Erythroblast (primary cell): ENCODE measurements at places on chromosomes 5 and 9.

DNA sequence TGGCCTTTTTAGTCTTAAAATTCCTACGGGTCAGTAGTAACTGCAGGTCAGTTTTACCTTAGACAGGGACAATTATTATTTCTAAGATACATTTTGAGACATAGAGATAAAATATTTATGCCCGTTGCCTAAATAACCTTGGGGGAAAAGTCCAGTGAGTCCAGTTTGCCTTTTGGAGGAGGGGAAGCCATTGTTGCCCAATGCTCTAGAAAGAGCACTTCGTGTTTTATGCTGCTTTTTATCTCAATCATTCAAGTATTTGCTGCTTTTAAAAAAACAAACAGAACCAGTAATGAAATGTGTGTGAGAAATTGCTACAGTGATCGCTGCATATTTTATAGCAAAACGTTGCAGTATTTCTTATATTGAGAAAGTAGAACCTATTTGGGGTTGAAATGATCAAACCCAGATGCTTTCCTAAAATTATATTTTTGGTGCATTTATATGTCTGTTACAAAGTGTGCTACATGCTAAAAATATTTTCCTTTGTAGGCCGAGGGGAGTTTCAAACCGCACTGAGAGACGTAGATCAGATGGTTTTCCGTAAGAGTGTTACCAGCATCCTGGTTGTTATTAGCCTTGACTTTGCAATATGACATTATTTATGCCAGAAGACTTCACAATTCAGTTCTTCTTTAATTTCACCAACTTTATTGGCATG is 266.8 kb downstream of the AOPEP start:
- no peak for DNase-seq

- no peak for DNase-seq
Measured at GRCh38 chr5:149724130-149724840, 5.8 kb upstream of the PPARGC1B start.

GRCh38 chr9:90141723-90142122 is 500.9 kb downstream of the DIRAS2 start:
- DNase-seq: no peak

DNA sequence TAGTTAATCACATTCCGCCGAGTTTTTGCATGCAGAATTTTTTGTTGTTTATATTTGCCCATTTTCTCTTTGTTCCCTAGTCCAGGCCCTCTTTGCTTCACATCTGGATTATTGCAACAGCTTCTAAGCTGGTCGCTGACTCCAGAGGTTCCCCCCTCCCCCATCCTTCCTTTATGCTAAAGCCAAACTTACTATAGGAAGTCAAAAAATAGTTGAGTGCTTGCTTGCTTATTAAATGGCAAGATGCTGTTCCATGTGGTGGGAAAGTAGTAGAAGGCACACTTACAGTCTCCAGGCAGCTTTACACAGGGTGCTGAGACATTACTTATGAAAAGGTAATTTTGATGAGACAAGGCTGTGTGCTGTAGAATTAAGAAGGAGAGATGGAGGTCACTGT is 1.3 kb downstream of the ZBTB34 start:
- DNase-seq: peak; percentile 53

- DNase-seq: no peak
Measured at GRCh38 chr5:117623042-117623805, 1048.6 kb upstream of the SEMA6A start.

DNA sequence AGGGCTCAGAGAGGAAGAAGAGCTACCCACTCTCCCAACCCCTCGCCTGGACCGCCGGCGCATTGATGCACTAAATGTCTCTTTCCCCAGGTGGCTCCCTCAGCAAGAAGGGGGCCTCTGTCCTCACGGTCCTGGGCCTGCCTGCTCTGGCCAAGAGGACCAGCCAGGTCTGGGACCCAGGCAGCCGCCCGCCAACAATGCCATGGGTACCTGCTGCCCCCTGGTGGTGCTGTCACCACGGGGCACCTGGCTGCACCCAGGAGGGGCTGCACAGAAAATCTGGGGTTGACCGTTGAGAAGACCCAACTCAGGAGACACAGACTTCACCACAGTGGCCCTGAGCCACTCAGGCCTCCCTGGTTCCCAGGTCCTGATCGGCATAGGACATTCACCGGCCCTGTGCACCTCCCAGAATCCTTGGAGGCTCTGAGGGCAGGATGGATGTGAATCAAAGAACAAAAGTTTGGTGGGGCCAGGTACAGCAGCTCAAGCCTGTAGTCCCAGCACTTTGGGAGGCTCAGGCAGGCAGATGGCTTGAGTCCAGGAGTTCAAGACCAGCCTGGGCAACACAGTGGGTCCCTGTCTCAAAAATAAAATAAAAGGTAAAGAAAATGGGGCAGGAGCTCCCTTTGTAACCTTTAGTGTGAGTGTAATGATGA is 2.4 kb upstream of the VAV2 start:
- peak; percentile 61 for DNase-seq

DNA sequence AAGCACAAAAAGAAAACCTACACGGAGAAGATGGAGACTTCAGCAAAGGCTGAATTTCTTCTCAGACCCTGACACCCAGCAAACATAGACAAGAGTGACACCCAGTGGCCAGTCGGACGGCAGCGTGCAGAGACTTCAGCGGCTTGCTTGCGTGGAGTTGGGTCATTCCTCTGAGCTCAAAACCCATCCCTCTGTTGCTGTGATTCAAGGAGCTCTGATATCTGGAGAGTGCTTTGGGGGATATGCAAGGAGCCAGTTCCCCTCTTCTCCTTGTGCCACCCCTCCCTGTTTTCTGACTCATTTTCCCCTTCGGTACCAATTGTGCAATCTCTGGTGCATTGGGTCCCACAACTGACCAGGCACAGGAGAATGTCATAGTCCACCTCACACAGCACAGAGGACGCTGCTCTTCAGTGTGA is 27.5 kb downstream of the SH3TC2 start:
- DNase-seq: peak; percentile 88
